Activated CD4-positive, alpha-beta T cell treated with anti-CD3 and anti-CD28 coated beads, Interleukin-10, Interleukin-2, amounts not matched to agents 100 ng/mL and 50 ng/mL, durations not matched to agents 16 hours and 8 hours (primary cell): ENCODE measurements at places on chromosomes 7 and 10.
A peak's percentile ranks its signal among the peaks of the same experiment; 100 is the strongest.

DNA sequence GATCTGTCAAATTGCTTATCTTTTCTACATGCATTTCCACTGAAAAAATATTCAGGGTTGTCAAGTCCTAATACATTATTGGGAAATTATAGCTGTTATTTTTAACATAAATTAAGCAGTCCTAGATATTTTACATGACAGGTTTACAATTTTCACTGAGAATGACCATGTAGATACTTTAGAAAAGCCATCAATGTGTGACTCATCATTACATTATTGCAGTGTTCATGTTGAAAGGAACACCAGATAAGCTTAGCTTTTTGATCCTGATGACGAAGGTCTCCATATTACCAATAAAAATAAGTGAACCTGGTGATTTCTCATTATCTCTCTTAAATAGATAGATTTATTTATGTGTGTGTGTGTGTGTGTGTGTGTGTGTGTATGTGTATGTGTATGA is 529.5 kb upstream of the PCDH15 start:
- no peak for DNase-seq

DNA sequence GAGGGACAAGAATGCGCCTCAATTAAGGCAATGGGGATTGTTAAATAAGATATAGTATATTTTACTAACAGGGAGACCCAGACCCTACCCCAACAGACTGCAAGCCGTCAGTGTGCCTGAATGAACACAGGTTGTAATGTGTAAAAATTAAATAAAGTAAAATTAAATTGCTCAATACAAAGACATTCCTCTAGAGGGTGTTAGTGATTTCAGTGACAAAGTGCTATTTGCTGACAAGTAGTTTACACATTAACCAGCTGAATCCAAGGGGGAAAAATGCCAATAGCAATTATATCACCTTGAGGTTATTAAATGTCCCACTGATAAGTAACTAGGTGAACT is 110.5 kb downstream of the EBF3 start:
- DNase-seq = no peak

- DNase-seq = no peak
These were observed at the start of gene HOXA7 for GRCh38 chr7:27156508-27156898. Gene HOXA7, minus strand, starts transcription at chr7:27156675. Its CDS starts 130 bp downstream, at chr7:27156545.

DNA sequence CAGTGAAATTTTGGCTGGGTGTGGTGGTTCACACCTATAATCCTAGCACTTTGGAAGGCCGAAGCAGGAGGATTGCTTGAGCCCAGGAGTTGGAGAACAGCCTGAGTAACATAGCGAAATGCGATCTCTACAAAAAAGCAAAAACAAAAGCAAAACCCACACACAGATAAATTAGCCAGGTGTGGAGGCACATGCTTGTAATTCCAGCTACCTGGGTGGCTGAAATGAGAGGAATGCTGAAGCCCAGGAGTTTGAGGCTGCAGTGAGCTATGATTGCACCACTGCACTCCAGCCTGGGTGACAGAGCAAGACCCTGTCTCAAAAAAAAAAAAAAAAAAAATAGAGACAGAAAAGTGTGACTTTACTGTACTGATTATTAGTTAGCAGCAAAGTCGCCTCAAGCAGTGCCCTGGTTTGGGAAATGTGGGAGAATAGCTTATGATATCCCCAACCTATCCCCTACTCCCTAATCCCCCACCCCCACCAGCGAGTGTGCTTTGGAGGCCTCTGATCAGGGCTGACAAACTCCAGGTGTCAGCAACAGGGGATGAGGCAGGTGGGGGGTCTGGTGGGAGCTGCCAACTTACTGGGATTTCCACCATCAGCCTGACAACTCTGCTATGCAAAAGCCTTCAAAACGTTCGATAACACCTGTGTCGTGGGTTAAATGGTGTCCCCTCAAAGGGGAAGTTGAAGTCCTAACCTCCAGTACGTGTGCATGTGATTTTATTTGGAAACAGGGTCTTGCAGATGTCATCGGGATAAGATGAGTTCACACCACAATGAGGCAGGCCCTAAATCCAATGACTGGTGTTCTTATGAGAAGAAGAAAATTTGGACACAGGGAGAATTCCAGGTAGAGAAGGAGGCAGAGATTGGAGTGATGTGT is 124.7 kb upstream of the SDK1 start:
- no peak for DNase-seq

GRCh38 chr10:75062506-75063299 is 48.8 kb upstream of the SAMD8 start:
- no peak for DNase-seq

DNA sequence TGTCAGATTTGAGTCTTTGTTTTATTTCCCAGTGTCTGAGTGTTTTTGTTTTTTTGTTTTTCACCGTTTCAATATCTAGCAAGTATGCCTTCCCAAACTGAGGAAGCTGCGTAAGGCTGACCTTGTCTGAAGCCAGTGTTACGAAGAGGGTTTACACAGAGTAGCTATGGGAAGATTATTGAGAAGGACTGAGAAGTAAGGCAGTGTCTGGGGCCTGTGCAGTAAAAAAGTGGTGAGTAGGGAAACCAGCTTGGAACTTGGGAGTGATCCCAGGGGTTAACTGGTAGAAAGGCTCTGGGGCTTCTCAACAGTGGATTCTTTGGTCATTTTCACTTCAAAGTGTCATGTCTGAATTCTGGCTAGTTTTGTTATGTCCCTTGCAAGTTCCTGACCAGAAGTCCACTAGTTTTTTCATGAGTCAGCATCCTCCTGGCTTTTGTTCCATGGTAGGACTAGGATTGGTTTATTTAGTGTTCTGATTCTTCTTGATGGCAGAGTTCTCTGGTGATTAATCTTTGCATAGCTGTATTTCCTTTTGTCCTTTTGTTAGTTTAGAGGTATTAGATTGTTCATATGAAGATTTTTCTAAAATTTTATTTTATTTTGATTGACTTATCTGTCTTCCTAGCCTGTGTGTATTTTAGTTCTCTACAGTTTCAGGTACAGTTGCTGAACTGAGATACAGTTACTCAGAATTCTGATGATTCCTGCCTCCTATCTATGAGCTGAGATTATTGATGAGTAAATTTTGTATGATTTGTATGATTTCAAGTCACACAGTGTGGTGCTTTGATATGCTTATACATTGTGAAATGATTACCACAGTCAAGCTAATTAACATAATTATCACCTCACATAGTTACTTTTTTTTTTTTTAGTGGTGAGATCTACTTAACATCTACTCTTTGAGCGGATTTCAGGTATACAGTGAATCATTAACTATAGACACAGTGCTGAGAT is 19.0 kb downstream of the GARS1 start:
- no peak for DNase-seq

GRCh38 chr7:152054367-152055230 is 29.1 kb downstream of the GALNT11 start:
- no peak for DNase-seq

- DNase-seq = no peak
These were observed 675.8 kb downstream of the KCNMA1 start for GRCh38 chr10:76961841-76962240.

GRCh38 chr10:76469675-76470074 is 1038.3 kb downstream of the LRMDA start:
- no peak for DNase-seq

- no peak for DNase-seq
These were observed 48.8 kb upstream of the CD36 start for GRCh38 chr7:80589631-80590030.

DNA sequence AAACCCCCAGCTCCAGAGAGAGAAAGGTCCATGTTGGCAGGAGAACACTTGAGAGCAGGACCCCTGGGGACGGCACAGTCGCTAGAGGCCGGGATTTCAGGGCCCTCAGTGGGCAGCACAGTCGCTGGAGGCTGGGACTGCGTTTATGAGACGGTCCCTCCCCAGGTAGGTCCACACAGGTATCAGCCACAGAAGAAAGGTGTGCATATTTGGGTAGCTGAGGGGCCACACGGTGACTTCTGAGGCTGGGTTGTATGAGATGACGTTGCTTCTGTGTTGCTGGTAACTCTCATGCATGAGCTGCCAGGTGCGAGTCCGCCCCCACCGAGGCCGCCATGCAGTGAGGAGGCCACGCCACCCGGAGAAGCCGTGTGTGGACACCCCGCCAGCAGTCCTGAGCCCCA is 56.9 kb upstream of the PPP2R2D start:
- DNase-seq = no peak

GRCh38 chr7:144820552-144820951 is 15.3 kb downstream of the TPK1 start:
- DNase-seq = peak; percentile 65

DNA sequence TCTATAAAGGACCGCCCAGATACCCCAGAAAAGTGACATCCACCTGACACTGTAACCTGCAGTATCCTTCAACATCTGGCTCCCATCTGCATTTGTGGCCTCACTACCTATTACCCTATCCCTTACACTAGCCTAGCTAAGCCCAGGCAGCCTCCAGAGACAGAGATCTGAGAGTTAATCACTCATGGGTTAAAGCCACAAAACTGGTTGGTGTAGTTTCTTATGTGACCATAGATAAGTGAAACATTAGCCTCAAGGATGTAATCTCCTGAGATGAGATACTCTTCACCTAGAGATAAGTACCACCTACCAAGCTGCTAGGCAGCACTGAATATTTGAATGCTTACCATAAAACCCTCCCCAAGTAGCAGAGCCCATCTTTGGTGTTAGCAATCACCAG is 35.4 kb downstream of the CTTNBP2 start:
- no peak for DNase-seq

DNA sequence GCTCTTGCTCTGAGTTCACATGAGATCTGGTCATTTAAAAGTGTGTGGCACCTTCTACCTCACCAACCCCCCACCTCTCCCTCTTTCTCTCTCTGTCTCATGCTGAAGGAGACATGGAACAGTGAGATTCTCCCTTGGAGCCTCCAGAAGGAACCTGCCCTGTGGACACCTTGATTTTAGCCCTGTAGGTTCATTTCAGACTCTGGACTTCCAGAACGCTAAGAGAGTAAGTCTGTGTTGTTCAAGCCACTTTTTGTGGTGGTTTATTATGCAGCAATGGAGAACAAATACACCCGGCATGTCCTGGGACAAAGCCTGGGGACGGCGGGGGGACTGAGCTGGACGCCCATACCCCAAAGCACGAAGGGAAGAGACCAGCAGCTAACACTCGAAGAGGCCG is 20.7 kb upstream of the GIMAP8 start:
- no peak for DNase-seq

GRCh38 chr10:46328853-46329689 is 42.3 kb downstream of the ANTXRL start:
- no peak for DNase-seq

GRCh38 chr7:40656349-40656748 is 521.5 kb downstream of the SUGCT start:
- no peak for DNase-seq

- DNase-seq = peak; percentile 49
These were observed 6.2 kb upstream of the TMEM273 start for GRCh38 chr10:49194212-49194920.

DNA sequence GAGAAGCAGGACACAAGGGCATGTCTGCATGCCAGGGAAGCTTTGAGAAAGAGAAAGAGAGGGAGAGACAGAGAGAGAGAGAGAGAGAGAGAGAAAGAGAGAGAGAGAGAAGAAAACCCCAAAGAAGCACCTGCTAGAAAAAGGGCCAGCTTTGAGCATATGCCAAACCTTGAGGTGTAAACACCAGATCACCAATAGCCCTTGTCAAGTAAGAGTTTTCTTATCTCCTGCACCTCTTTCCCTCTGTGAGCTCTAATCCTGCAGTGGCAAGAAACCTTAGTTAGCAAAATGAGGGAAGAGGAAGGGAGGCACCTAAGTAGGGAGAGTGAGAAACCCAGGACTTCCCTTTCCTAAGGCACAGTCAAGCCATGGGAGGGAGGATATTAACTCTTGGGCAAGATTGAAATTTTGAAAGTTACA is 11.3 kb upstream of the TRDMT1 start:
- no peak for DNase-seq

DNA sequence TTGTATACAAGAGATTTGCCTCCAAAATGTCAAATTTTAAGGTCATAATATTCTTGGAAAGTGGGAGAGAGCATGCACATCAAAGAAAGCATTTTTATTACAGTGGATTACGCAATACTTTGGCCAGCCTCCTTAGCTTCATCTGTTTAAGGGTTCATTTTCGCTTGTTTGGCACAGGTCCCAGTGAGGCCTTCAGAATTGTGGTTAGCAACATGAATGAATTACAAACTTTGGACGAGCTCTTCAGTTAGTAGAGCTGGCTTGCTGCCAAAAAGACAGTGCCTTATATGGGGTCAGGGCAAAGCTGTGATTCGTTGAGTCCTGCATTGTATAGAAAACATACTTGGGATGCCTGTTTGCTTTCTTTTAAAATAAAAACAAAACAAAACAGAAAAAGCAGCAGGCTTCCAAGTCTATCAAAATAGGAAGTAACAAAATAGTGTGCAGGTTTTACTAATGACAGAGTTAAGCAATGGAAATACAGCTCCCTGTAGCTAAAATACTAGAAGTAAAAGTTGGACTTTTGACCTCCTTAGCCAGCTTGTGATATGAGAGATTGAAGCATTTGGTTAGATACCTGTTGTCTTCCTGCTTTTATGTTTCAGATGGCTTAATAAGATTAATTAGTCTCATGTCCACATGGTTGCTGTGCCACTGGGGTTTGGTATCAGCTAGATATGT is 190.8 kb downstream of the MLLT10 start:
- peak; percentile 69 for DNase-seq

- DNase-seq = no peak
These were observed 20.1 kb upstream of the ATXN7L1 start for GRCh38 chr7:105896407-105896911.

GRCh38 chr7:117889611-117890010 is 16.4 kb upstream of the CTTNBP2 start:
- no peak for DNase-seq

GRCh38 chr7:151837285-151838042 is 39.5 kb downstream of the PRKAG2 start:
- no peak for DNase-seq

DNA sequence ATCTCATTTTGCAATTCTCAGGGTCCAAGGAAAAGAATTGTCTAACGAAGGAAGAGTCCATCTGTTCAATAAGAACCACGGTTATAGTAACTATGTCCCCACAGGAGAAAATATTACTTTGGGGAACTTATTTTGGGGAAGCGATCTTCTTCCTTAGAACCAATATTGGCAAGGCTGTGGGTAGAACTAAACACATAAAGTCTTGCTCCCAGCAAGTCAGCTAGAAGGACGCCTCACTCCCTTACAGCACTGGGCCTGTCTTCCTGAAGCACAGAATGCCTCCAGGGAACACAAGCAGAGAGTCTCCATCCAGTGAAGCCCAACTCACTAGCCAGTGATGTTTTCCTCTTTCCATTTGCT is 30.2 kb downstream of the C10orf71 start:
- DNase-seq = no peak

DNA sequence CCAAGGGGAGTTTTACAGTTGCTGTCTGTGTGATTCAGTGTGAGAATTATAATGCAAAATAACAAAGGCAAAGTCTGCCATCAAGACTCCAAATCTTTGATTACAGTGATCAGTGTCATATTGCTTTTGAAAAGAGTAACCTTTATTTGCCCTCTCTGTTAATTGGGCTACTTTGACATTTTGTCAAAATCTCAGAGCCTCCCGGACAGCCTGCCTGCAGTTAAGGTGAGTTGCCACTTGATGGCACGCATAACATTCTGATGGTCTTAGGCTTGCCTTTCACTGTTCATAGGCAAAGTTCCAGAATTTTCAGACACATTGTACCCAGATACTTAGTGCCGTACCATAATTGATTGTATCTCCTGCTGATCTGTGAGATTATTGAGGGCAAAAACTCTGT is 253.5 kb downstream of the ABCA13 start:
- DNase-seq = peak; percentile 4

GRCh38 chr10:22489975-22490374 is 144.7 kb downstream of the SPAG6 start:
- no peak for DNase-seq

GRCh38 chr10:98259606-98260315 is 8.2 kb downstream of the LOXL4 start:
- DNase-seq = no peak

- DNase-seq = no peak
These were observed 8.0 kb upstream of the CALU start for GRCh38 chr7:128731184-128731583.

- DNase-seq = peak; percentile 70
These were observed 2.5 kb upstream of the TMEM178B start for GRCh38 chr7:141071260-141071854.
